ENCODE measurements at places on chromosomes 6 and 20.
A peak's percentile ranks its signal among the peaks of the same experiment; 100 is the strongest.

DNA sequence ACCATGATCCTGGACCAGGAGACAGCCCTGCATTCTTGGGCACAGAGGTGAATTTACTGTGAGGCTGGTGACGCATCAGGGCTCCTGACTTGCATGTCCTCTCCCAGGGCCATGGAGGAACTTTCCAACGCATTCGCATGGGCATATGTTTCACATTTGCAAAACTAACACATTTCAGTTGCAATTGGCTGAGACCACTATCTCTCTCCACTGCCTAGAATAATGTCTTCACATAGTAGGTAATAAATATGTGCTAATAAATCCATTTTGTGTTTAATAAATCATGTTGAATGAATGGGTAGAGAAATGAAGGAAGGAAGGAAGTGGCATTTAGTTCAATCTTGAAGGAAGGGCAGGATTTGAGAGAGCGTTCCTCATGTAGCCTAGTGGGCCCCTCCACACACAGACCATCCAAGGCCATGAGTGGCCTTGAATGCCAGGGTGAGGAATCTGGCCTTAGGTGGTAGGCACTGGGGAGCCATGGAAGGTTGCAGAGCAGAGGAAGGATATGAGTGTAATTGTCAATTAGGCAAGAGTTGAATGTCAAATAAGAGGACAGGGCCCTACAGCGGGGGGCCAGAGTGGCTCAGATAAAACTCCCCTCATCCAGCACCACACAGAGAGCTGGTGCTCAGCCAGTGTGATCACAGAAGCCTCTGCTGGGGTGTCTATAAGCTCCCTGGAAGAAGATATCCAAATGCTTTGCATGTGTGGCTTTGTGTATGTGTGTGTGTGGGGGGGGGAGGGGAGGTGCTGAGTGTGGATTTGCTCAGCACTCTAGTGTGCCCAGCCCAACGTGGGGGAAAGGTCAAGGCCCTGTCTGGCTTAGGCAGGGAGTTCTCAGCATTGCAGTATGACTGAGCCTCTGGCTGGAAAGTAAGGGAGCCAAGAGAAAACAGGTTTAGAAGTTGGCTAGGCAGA is 30.9 kb upstream of the CCN5 start:
- H3K36me3 ChIP-seq = no peaks in the 10 kb centered on the region
- H3K27me3 ChIP-seq = peaks cover 7% of the 10 kb centered on the region
- no peak for DNase-seq
- H3K27ac ChIP-seq = no peak overlapping the region

- DNase-seq = peak; percentile 75
- no peaks in the 10 kb centered on the region for H3K36me3 ChIP-seq
- no peaks in the 10 kb centered on the region for H3K27me3 ChIP-seq
- H3K4me1 ChIP-seq = peaks cover 4% of the 10 kb centered on the region
- no peak overlapping the region for H3K27ac ChIP-seq
These were observed 77.7 kb downstream of the ELOVL4 start for GRCh38 chr6:79869600-79870084.

- no peak for DNase-seq
- no peaks in the 10 kb centered on the region for H3K4me1 ChIP-seq
- no peak overlapping the region for H3K27ac ChIP-seq
These were observed 171.6 kb upstream of the SMLR1 start for GRCh38 chr6:130655586-130655985.

DNA sequence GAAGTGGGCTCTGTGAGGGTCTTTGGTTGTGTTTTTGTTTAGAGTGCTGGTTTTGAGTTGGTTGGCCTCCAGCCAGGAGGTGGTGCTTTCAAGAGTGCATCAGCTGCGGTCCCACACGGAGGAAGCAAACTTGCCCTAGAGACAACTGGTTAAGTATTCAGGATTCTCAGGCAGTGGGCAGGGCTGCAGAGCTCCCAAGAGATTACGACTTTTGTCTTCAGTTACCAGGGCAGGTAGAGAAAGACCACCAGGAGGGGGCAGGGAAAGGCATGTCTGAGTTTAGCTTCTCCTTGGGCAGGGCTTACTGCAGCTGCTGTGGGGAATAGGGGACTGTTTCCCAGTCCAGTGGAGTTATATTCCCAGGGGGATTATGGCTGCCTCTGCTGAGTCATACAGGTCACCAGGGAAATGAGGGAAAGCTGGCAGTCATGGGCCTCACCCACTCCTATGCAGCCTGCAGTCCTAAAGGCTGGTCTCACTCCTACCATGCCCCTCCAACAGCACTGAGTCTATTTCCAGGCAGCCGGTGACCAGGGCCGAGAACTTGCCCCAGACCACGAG is 64.3 kb downstream of the TTI1 start:
- H3K36me3 ChIP-seq = no peaks in the 10 kb centered on the region
- H3K27ac ChIP-seq = no peak overlapping the region
- H3K27me3 ChIP-seq = no peaks in the 10 kb centered on the region
- H3K4me1 ChIP-seq = no peaks in the 10 kb centered on the region
- DNase-seq = no peak
- H3K4me3 ChIP-seq = no peak overlapping the region

DNA sequence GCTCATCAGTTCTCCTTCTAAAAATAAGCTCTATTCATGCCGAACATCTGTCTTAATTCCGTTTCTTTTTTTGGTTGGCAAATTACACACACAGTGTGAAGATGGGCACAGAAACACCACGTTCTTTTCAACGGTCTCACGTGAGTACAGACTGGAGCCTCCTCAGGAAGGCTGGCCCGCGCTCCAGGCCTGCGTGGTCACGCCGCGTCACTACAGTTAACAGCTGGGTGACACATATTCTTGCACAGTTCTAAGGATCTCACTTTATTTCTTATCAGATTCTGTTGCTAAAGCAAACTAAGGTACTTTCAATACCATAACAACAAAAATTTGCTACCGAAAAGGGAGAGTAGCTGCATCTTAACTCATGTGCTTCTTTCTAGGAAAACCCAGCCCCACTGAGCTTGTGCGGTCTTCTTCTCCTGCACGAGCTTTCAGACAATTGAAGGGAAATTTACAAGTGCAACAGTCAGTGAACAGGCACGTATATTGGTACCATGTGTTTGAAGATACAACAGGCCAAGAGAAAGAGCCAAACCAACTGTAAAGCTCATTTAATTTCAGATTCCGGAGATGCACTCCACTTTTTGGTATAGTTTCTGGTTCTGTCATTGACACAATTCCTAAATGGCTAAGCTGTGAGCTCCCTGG is 55.6 kb upstream of the MPC1 start:
- no peak overlapping the region for H3K4me3 ChIP-seq
- peaks cover 11% of the 10 kb centered on the region for H3K36me3 ChIP-seq
- DNase-seq = no peak
- H3K27ac ChIP-seq = no peak overlapping the region
- H3K4me1 ChIP-seq = peaks cover 9% of the 10 kb centered on the region
- peaks cover 2% of the 10 kb centered on the region for H3K27me3 ChIP-seq

- no peak overlapping the region for H3K4me3 ChIP-seq
- no peak for DNase-seq
- H3K27me3 ChIP-seq = no peaks in the 10 kb centered on the region
- H3K36me3 ChIP-seq = no peaks in the 10 kb centered on the region
- H3K27ac ChIP-seq = no peak overlapping the region
- no peaks in the 10 kb centered on the region for H3K4me1 ChIP-seq
These were observed 697.1 kb downstream of the DOK5 start for GRCh38 chr20:55172310-55173002.

GRCh38 chr6:42017021-42017643 is 33.2 kb upstream of the TAF8 start:
- no peaks in the 10 kb centered on the region for H3K27me3 ChIP-seq
- H3K4me3 ChIP-seq = no peak overlapping the region
- no peak overlapping the region for H3K27ac ChIP-seq
- no peaks in the 10 kb centered on the region for H3K36me3 ChIP-seq

DNA sequence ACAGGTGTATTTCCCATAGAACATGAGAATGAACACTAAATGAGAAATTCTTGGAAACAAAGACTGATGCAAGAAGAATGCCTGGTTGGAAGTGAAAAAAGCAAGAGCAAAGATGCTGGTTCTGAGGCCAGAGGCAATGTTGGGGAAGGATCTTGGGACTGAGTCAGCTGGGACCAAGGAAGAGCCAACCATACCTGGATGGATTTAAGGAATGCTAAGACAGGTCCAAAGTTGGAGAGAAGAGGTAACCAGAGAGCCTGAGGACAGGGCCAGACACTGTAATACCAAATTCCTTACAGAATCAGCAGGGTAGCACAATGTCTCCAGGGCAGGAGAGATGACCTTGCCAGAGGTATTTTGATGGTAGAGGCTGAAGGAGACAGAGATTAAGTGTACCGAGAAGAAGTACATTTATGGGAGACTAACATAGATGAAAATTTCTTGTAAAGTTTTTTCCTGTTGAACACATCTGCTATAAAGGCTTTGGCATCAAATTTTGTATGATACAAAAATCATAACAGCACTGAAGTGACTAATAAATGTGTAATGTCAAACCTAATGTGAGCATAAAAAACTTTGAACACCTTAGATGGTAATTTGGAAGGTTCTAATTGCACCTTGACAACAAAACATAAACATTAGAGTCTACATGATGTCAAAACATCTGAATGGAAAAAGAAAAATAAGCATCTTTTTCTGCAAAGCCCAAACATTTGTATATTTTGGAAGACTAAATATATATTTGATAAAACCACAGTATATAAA is 221.7 kb upstream of the MARCKS start:
- H3K4me3 ChIP-seq = no peak overlapping the region
- H3K36me3 ChIP-seq = no peaks in the 10 kb centered on the region
- H3K27me3 ChIP-seq = no peaks in the 10 kb centered on the region
- H3K4me1 ChIP-seq = peaks cover 17% of the 10 kb centered on the region

DNA sequence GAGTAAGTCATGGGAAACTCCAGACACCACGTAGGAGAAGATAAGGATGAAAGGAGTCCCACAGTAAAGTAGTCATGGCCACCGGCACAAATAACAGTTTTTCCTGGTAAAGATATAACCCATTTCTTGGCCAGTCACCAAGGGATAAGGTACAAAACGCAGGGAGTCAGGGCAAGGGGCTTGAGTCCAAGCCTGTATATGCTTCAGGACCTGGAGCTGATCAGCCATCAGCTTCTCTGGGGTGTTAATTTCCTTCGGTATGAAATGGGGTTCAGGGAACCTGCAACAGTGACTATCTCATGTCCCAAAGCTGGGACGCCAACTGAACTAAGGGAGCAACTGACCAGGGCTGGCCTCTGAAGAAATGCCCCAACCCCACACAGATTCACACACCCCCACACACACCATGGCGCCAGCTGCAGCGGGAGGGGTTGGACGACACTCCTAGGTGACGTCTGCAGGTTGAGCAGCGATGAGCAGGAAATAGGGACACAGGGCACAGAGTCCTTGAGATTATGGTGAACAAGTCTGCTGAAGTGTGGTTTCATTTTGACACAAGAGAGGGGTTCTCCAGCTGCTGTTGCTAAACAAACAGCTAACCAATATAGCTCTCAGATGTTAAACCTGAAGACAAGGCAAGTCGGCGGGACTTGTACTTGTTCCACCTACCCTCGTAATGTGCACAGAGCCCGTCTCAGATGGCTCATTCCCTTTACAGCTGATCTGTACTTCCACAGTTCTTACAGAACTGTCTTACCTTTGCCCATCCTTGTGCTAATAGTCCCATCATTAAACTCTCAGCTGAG is 7.4 kb upstream of the ADTRP start:
- no peak overlapping the region for H3K4me3 ChIP-seq
- no peaks in the 10 kb centered on the region for H3K4me1 ChIP-seq
- H3K27ac ChIP-seq = no peak overlapping the region
- H3K36me3 ChIP-seq = no peaks in the 10 kb centered on the region

GRCh38 chr6:138397128-138398122 is 6.6 kb upstream of the HEBP2 start:
- no peak overlapping the region for H3K4me3 ChIP-seq
- no peak overlapping the region for H3K27ac ChIP-seq
- no peaks in the 10 kb centered on the region for H3K27me3 ChIP-seq
- H3K36me3 ChIP-seq = no peaks in the 10 kb centered on the region

- no peaks in the 10 kb centered on the region for H3K27me3 ChIP-seq
- peak; percentile 60 for DNase-seq
- H3K27ac ChIP-seq = no peak overlapping the region
- peaks cover 3% of the 10 kb centered on the region for H3K4me1 ChIP-seq
These were observed 4.8 kb upstream of the SRSF12 start for GRCh38 chr6:89122625-89123024.

- H3K36me3 ChIP-seq = no peaks in the 10 kb centered on the region
- no peak overlapping the region for H3K27ac ChIP-seq
These were observed 39.7 kb downstream of the NTSR1 start for GRCh38 chr20:62748311-62748710.

DNA sequence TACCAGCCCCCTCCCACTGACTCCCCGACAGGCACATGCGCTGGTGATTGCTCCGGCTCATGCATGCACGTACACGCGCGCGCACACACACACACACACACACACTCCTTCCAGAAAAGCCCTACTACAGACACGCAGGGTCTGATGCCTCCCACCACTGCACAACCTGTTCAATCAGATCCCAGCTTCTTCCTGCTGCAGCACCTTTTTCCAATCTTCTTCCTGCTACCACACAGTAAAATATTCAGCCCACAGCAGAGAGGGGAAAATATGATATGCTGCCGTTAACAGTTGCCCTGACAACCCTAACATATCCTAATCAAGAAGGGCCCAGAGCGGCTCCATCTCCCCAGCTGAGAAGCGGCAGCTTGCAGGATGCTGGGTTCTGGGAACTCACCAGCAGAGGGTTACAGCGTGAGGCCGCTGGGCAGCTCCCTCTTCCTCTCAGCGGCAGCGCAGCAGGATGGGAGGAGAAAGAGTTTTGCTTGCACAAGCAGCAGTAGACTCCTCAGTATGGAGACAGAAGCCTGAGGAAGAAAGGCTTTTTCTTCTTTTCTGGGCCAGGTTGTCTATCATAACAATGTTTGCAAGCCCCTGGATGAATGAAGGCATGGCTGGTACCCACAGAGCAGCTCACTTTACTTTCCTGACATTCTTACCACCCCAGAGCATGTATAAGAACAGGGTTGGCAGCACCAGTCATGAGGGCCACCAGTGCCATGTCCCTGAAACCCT is 23.9 kb downstream of the MAP7 start:
- no peak overlapping the region for H3K27ac ChIP-seq
- peak; percentile 58 for DNase-seq
- H3K4me1 ChIP-seq = peaks cover 3% of the 10 kb centered on the region
- peaks cover 6% of the 10 kb centered on the region for H3K27me3 ChIP-seq
- H3K36me3 ChIP-seq = no peaks in the 10 kb centered on the region
